Breast epithelium (tissue), 4 donors: ENCODE measurements at places on chromosomes 3 and 15. TPM values are rescaled to one million over a fixed set of nuclear protein-coding genes. Genes with fewer than 3 reads are reported as not detected.

The BFSP2 gene
- not detected for total RNA-seq

- DNase-seq: no peak
Measured at GRCh38 chr3:10703875-10704274, 112.2 kb upstream of the SLC6A11 start.

The GTF2E1 gene
- total RNA-seq: 9.9 TPM

DNA sequence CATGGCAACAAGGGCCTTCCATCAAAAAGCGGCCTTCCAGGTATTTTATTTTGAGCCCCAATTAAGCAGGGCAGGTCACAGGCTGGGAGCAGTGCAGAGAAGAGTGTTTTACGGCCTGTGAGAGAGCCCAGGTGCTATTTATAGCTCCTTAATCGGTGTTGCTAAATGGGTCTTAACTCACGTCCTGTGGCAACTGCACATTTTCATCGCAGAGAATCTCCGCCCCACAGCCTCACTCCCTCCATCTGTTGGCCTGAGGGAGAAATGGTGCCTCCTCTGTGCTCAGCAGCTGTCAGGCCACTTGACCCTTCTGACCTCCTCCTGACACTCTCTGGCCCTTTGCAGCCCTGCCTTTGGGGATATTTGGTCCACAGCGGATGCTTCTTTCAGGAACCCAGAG lies 58.6 kb downstream of the SPSB4 start:
- DNase-seq: no peak

GRCh38 chr3:28036599-28037575 lies 204.5 kb upstream of the CMC1 start:
- DNase-seq: no peak

The TRPM1 gene
- total RNA-seq: not detected

DNA sequence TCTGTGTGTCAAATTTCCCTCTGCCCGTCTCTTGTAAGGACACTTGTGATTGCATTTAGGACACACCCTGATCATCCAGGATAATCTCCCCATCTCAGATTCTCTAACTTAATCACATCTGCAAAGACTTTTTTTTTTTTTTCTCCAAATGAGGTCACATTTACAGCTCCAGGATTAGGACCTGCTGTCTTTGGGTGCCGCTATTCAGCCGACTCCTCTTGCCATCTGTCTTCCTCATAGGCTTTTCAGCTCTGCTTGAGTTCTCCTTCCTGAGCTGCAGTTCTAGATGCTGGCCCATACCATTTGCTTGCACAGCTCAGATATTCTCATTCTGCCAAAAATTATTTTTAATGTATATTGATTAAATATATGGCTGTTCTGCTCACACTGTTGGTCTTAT lies 94.3 kb upstream of the TLE3 start:
- DNase-seq: no peak

The METTL6 gene
- 23.6 TPM for total RNA-seq

The SGO1 gene
- 1.5 TPM for total RNA-seq

DNA sequence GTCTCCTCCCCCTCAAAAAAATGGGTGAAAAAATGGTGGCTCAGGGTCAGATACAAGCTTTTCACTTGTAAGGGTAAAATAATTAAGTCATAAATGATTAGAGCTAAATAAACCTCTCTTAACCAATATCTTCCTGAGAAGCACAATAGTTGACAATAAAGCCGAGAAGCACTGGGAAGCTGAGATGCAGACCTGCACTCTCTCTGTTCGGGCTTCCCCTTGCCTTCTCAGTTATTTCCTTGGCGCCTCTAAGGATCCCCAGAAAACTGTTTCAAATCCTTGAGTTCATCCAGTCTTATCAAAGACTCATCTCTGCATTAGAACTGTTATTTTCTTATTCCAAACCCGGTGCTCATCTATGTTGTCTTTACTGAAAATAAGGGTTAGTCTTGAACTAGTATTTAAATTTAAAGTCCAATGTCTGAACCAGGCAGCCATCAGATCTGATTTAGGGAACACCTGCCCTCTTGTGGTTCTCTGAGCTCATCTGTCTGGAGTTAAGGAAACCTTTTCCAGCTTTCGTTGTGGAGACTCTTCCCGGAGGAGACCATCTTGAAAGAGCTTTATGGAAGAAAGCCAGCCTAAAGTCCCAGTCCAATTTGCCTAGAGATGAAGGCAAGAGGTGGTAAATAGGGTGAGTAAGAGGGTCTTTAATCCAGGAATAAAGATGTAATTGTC lies 256.4 kb upstream of the MCTP2 start:
- DNase-seq: no peak

DNA sequence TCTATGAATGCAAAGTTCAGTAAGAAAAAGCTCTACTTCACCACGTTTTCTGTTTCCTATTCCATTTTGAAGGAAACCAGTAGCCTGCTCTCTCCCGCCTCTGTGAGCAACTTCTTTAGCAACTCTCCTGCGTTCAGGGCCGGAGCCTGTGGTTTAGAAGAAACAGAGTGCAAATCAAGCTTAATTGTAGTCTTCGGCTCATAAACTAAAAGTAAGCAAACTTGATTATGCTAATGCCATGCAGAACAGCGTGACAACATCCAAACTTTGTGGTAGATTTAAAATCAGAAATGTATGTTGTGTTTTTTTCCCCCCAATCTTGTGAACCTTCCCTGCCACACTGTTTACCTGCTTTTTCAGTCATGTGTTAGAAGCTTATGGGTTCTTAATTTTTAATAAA lies 87.4 kb downstream of the SEMA6D start:
- no peak for DNase-seq

GRCh38 chr15:85458764-85459163 lies 78.4 kb downstream of the AKAP13 start:
- DNase-seq: no peak

- DNase-seq: no peak
Measured at GRCh38 chr3:56192001-56192400, 276.3 kb downstream of the ERC2 start.

- DNase-seq: no peak
Measured at GRCh38 chr3:196662711-196663571, 23.4 kb downstream of the NRROS start.

The POPDC2 gene
- total RNA-seq: 1.1 TPM

The LEKR1 gene
- 8.0 TPM for total RNA-seq

The TMEM158 gene
- 0.48 TPM for total RNA-seq

DNA sequence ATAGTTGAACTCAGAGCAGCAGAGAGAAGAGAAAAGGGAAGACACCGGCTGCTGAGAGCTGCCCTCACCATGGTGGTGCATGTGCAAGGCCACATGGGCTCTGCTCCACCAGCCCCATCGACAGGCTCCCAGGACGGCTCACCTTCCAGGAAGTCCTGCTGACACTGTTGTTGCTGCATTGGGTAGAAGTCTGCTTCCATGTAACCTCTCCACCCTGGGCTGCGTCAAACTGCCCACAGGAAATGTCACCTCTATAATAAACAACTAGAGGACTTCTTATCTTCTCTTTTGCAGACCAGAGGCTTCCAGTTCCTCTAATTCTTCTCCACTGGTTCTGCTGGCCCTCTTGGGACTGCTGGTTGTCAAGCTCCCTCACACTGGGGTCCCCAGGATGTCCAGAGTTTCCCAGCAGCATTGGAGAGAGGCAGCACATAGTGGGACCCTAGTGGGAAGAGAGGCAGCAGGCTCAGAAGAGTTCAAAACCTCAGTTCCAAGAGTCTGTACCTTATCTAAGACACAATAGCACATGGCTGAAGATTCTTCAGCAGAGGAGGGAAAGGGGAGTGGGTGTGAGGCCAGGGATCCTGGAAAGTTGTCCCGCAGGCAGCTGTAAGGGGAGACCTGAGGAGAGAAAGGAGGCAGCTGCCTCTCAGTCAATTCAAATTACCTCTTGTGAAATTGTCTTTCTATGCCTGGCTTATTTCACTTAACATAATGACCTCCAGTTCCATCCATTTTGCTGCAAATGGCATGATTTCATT lies 5.8 kb upstream of the CCR3 start:
- DNase-seq: no peak

DNA sequence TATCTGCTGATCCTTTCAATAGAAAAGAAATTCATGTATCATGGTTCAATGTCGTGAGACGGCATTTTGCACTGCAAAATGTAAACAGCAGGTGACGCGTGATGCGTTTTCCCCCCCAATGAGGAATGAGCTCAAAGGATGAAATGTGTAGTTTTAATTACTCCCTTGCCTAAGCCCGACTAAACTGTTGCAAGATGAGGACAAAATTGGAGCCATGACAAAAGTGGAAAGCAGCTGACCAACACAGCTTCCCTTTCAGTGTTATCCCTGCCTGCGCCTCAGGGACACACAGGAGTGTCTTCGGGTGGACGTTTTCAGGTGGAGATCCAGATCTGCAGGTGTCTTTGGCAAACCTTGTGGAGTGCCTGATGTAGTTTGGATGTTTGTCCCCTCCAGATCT lies 92.0 kb downstream of the GABRG3 start:
- no peak for DNase-seq

GRCh38 chr3:167520266-167521005 lies 46.6 kb upstream of the SERPINI2 start:
- no peak for DNase-seq

DNA sequence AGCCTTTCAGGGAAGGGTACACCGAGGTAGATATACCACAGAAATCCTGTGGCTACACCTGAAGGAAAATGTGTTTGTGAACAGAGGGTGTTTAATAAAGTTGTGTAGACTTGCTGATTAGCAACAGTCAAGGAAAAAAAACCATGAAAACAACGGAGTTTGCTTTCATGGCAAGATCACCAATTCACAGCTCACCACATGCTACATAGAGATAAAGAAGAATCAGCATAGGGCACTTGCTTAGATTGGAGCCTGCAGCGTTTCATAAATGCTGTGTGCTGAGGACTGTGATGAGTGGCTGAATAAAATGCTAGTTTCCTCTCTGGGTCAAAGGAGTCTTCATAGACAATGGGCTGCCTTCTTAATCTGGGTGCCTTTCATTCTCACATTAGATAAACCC lies 257.6 kb downstream of the SLC9A9 start:
- no peak for DNase-seq
